Mesothelial cell of epicardium (in vitro differentiated cells): ENCODE measurements at places on chromosomes 1 and 21. TPM values are rescaled to one million over a fixed set of nuclear protein-coding genes. Genes with fewer than 3 reads are reported as not detected.

- no peaks in the 10 kb centered on the region for H3K36me3 ChIP-seq
- no peak overlapping the region for H3K27ac ChIP-seq
- no peak overlapping the region for H3K4me3 ChIP-seq
- DNase-seq = no peak
- H3K4me1 ChIP-seq = no peaks in the 10 kb centered on the region
Observed at GRCh38 chr1:242025681-242026080, 26.8 kb upstream of the MAP1LC3C start.

DNA sequence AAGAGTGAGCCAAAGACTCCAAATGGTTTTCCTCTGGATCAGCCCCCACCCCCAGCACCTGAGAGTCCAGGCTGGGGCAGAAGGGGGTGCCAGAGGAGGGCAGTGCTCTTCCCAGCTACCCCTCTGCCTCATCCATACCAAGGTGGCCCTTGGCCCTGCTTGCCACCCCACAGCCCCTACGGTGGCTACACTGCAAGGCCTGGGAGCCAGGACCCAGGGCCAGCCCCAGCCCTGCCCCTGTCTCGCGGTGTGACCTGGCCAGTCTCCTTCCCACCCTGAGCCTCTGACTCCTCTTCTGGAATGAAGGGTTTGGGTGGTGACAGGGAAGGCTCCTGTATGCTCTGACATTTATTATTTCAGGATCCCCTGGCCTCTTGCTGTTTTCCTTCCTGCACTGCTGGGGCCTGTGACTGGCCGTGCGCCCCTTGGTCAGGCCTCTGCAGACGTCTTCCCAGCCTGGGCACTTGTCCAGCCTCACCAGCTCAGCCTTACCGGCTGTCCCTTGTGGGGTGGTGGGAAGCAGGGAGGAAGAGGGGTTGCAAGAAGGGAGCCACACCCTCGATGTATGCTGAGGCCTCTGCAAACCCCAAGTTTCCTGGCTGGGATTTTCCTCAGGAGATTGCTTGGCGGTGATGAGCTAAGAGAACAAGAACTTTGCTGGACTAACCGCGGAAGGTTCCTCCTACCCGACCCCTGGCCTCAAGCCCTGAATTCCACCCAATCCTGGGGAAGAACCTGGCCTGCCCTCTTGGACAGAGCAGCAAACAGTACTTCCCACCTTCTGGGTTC is 13.5 kb downstream of the ASAP3 start:
- H3K4me1 ChIP-seq = peaks cover 2% of the 10 kb centered on the region
- no peak overlapping the region for H3K27ac ChIP-seq
- DNase-seq = no peak
- no peaks in the 10 kb centered on the region for H3K27me3 ChIP-seq
- no peak overlapping the region for H3K4me3 ChIP-seq
- no peaks in the 10 kb centered on the region for H3K36me3 ChIP-seq

- no peaks in the 10 kb centered on the region for H3K27me3 ChIP-seq
- no peak for DNase-seq
- H3K4me1 ChIP-seq = peaks cover 31% of the 10 kb centered on the region
- H3K4me3 ChIP-seq = no peak overlapping the region
Observed at GRCh38 chr1:187034501-187034900, 205.8 kb downstream of the PLA2G4A start.

The SDHB gene
- 43.3 to 48.5 TPM (median 46.5 TPM) in 3 replicates for total RNA-seq

- peaks cover 5% of the 10 kb centered on the region for H3K4me1 ChIP-seq
- H3K27me3 ChIP-seq = peaks cover 11% of the 10 kb centered on the region
Observed at GRCh38 chr1:201255479-201256362, 27.6 kb upstream of the PKP1 start.

- H3K4me1 ChIP-seq = peaks cover 47% of the 10 kb centered on the region
- H3K36me3 ChIP-seq = no peaks in the 10 kb centered on the region
- peak overlapping the region; percentile 92 for H3K4me3 ChIP-seq
- DNase-seq = no peak
- H3K27me3 ChIP-seq = no peaks in the 10 kb centered on the region
Observed at GRCh38 chr1:6601049-6601922, 1.4 kb downstream of the KLHL21 start.

GRCh38 chr21:25313829-25314228 is 293.5 kb downstream of the MRPL39 start:
- H3K27ac ChIP-seq = no peak overlapping the region
- peaks cover 2% of the 10 kb centered on the region for H3K4me1 ChIP-seq
- H3K4me3 ChIP-seq = no peak overlapping the region
- DNase-seq = no peak

GRCh38 chr1:52180176-52180575 is 38.3 kb downstream of the ZFYVE9 start:
- no peak overlapping the region for H3K4me3 ChIP-seq
- H3K36me3 ChIP-seq = peaks cover 26% of the 10 kb centered on the region
- no peaks in the 10 kb centered on the region for H3K27me3 ChIP-seq
- no peak overlapping the region for H3K27ac ChIP-seq
- no peak for DNase-seq

- peaks cover 66% of the 10 kb centered on the region for H3K27me3 ChIP-seq
- peaks cover 4% of the 10 kb centered on the region for H3K4me1 ChIP-seq
- H3K4me3 ChIP-seq = no peak overlapping the region
- H3K36me3 ChIP-seq = no peaks in the 10 kb centered on the region
Observed at GRCh38 chr1:34779962-34780361, 1.1 kb upstream of the GJB3 start.

DNA sequence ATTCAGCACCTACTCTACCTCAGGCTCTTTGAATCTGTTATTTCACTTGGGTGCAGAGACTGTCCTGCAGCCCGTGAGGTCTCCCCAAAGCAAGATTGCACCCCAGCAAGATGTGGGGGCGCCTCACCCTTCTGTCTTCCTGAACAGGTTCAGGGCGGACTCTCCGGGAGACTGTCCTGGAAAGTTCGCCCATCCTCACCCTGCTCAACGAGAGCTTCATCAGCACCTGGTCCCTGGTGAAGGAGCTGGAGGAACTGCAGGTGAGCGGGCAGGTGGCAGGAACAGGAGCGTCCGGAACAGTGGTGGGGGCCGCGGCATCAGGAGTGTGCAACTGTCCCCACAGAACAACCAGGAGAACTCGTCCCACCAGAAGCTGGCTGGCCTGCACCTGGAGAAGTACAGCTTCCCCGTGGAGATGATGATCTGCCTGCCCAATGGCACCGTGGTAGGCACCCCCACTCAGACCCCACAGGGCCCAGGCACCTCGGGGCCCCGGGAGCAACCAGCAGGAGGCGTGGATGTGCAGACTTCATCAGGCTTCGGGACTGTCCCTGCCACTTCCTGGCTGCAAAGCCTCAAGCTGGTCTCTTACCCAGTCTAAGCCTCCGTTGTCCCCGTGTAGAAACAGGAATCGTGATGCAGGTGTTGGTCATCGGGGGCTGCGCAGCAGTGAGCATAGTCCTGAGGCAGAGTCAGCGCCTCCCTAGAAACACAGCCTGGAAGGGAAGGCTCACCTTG is 5.9 kb upstream of the MTFR1L start:
- H3K36me3 ChIP-seq = peaks cover 9% of the 10 kb centered on the region
- no peaks in the 10 kb centered on the region for H3K27me3 ChIP-seq
- no peak for DNase-seq
- H3K4me1 ChIP-seq = peaks cover 12% of the 10 kb centered on the region
- H3K4me3 ChIP-seq = no peak overlapping the region

- no peak overlapping the region for H3K4me3 ChIP-seq
- no peaks in the 10 kb centered on the region for H3K36me3 ChIP-seq
- peaks cover 5% of the 10 kb centered on the region for H3K4me1 ChIP-seq
- H3K27ac ChIP-seq = no peak overlapping the region
- no peak for DNase-seq
Observed at GRCh38 chr1:65479554-65480204, 59.2 kb downstream of the LEPR start.

GRCh38 chr1:244919320-244920282 is 55.3 kb upstream of the HNRNPU start:
- no peak overlapping the region for H3K27ac ChIP-seq
- peak overlapping the region; percentile 76 for H3K4me3 ChIP-seq
- H3K27me3 ChIP-seq = peaks cover 26% of the 10 kb centered on the region
- no peak for DNase-seq

The SLFNL1 gene
- total RNA-seq = 1.2 to 1.4 TPM (median 1.3 TPM) in 3 replicates

- no peak overlapping the region for H3K27ac ChIP-seq
- no peak overlapping the region for H3K4me3 ChIP-seq
- DNase-seq = no peak
- no peaks in the 10 kb centered on the region for H3K4me1 ChIP-seq
Observed at GRCh38 chr21:36082237-36082664, 12.4 kb downstream of the CBR1 start.

- DNase-seq = no peak
- H3K36me3 ChIP-seq = no peaks in the 10 kb centered on the region
- no peaks in the 10 kb centered on the region for H3K4me1 ChIP-seq
- no peak overlapping the region for H3K27ac ChIP-seq
- no peak overlapping the region for H3K4me3 ChIP-seq
- peaks cover 3% of the 10 kb centered on the region for H3K27me3 ChIP-seq
Observed at GRCh38 chr1:118815909-118816308, 172.2 kb downstream of the TBX15 start.

The ZNF697 gene
- 20.3 to 21.8 TPM (median 20.6 TPM) in 3 replicates for total RNA-seq

DNA sequence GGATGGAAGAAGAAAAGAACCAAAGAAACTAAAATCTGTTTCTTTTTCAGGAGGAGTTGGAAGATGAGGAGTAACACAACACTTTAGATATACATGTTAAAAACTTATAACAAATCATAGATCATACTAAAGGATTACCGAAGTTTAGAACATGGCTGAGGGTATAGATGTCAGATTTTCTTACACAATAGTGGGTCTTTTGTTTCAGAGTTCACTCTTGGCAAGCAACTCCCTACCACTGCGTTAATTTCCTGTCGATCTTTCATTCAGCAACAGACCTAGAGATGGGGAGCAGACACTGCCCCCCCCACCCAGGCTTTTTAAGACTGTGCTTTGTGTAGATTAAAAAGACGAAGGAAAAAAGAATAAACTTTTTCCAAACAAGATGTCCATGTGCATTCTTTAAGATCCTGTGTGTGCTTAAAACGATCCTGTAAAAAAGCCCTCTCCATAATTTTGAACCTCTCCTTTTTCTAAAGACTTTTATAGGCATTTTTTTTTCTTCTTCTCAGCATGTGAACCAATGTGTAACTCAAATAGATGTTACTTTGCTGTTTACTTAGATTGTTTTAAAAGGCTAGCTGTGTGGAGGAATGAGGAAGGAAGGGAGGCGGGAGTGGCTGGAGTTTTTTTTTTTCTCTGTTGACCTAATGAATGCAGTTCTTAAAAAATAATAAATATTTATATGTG is 50.4 kb downstream of the NFIA start:
- H3K4me3 ChIP-seq = peak overlapping the region; percentile 38
- peaks cover 63% of the 10 kb centered on the region for H3K4me1 ChIP-seq
- no peak for DNase-seq
- peaks cover 7% of the 10 kb centered on the region for H3K36me3 ChIP-seq

DNA sequence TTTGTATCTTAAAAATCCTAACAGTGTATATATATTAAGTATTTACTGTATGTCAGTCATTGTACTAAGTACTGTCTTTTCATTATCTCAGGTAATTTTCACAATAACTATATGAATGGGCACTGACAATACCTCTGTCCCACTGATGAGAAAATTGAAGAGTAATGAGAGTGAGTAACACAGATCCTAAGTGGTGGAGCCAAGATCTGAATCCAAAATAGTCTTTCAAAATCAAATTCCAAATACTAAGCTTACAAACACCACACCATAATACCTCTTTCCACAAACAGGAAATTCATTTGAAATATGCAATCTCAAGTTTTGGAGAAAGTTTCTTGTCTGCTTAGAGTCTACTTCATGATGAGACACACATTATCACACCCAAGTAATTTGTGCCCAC is 105.9 kb upstream of the EDEM3 start:
- H3K36me3 ChIP-seq = no peaks in the 10 kb centered on the region
- no peak overlapping the region for H3K27ac ChIP-seq

- peak overlapping the region; percentile 31 for H3K27ac ChIP-seq
- DNase-seq = no peak
- no peak overlapping the region for H3K4me3 ChIP-seq
- no peaks in the 10 kb centered on the region for H3K36me3 ChIP-seq
- no peaks in the 10 kb centered on the region for H3K27me3 ChIP-seq
Observed at GRCh38 chr1:82227306-82228095, 426.8 kb downstream of the ADGRL2 start.

GRCh38 chr1:56958526-56958925 is 7.3 kb downstream of the C8B start:
- H3K36me3 ChIP-seq = no peaks in the 10 kb centered on the region
- H3K27me3 ChIP-seq = peaks cover 20% of the 10 kb centered on the region
- no peak for DNase-seq
- peaks cover 11% of the 10 kb centered on the region for H3K4me1 ChIP-seq
- H3K27ac ChIP-seq = no peak overlapping the region

The SPRR2F gene
- 54.4 to 65.0 TPM (median 56.6 TPM) in 3 replicates for total RNA-seq

DNA sequence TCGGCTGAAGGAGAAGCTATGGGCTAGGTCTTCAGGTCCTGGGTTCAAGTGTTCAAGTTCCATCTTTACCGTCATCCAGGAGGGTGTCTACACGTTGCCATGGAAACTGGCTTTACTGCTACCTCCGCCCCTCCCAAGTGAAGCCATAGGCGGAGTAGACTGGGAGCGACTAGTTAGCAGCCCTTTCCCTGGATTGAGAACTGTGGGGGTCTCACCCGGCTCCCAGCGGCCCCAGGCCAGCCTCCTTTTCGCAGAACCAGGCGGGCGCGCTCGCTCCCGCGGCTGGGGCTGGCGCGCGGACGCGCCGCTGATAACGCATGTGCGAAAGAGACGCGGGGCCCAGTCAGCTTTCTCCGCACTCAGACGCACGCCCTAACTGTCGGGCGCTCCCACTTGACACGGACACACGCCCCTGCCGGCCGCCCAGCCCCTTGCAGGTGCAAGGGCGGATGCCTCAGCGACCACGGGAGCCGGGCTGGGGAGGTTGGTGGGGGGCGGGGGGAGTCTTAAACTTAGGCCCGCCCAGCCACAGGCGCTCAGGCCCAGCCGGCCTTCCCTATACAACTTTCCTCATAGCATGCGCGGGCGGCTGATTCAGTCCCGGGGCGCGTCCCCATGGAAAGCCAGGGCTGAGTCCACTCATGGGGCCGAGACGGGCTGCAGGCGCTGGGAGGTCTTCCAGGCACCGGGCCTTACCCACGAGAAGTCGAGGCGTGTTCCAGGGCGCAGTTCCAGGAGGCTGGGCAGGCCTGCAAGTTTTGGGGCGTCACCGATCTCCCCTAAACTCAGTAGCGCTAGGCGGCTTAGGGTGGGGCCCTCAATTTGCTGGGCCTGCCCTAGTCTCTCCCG is 7.4 kb downstream of the EFNA4 start:
- peaks cover 13% of the 10 kb centered on the region for H3K36me3 ChIP-seq
- DNase-seq = peak; percentile 82
- peak overlapping the region; percentile 61 for H3K4me3 ChIP-seq
- H3K27ac ChIP-seq = peak overlapping the region; percentile 4
- H3K27me3 ChIP-seq = peaks cover 29% of the 10 kb centered on the region

DNA sequence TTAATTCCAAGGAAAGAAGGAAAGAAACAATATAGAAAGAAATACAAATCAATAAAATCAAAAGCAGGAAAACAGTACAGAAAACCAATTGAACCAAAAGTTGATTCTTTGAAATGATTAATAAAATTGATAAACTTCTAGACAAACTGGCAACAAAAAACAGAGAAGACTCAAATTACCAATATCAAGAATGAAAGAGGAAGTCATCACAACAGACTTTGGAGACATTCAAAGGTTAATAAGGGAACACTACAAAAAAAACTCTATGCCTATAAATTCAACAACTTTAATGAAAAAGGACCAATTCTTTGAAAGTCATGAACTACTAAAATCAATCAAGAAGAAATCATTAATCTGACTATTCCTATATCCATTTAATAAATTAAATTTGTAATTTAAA is 329.3 kb upstream of the NR5A2 start:
- no peak for DNase-seq
- no peak overlapping the region for H3K27ac ChIP-seq
- no peaks in the 10 kb centered on the region for H3K36me3 ChIP-seq
- no peaks in the 10 kb centered on the region for H3K4me1 ChIP-seq
